Bronchial epithelial cell (primary cell): ENCODE measurements at places on chromosomes 1 and 21. TPM values are rescaled to one million over a fixed set of nuclear protein-coding genes. Genes with fewer than 3 reads are reported as not detected.

GRCh38 chr1:27335506-27336422 lies 6.1 kb upstream of the SYTL1 start:
- no peak for DNase-seq

LMNA gene
- total RNA-seq: 561 and 638 TPM in 2 replicates

PPM1J gene
- total RNA-seq: 4.0 and 4.5 TPM in 2 replicates

DMBX1 gene
- not detected in 2 replicates for total RNA-seq

GRCh38 chr1:178120088-178120487 lies 26.2 kb downstream of the RASAL2 start:
- no peak for DNase-seq

GRCh38 chr1:48263041-48263440 lies 40.5 kb downstream of the SLC5A9 start:
- DNase-seq: no peak

ADCY10 gene
- 0.26 TPM in 2 replicates for total RNA-seq

DNA sequence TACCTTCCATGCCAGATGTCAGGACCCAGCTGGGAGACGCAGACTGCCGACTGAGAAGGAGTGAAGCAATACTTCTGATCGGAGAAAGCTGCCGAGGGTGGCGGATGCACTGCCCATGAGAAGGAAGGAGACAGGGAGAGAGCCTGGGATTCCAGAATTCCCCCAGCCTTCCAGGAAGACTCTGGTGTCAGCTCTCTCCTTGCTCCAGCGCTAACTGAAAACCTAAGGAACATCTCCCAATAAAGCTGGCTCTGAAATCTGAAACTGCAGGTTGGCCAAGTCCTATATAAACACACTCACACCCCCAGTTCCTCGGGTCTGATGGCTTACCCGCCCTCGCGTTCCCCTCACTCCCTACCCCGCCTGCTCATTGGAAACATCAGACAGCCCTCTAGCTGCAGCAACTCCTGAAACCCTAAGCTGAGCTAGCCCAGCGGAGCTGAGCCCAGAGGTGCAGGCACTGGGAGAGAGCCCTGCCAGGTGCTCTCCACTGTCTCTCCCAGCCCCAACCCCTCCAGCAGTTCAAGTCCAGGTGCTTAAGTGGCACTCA lies 52.3 kb downstream of the PLEKHA6 start:
- no peak for DNase-seq

NPHS2 gene
- not detected in 2 replicates for total RNA-seq

- DNase-seq: no peak
These were observed 13.4 kb downstream of the SNAP47 start for GRCh38 chr1:227748496-227749182.

GRCh38 chr1:24705260-24706073 lies 39.8 kb upstream of the CLIC4 start:
- DNase-seq: peak; percentile 90

TRIM67 gene
- not detected in 2 replicates for total RNA-seq

GRCh38 chr1:45621895-45622523 lies 1.8 kb downstream of the CCDC17 start:
- no peak for DNase-seq

SLC1A7 gene
- total RNA-seq: not detected in 2 replicates

DNA sequence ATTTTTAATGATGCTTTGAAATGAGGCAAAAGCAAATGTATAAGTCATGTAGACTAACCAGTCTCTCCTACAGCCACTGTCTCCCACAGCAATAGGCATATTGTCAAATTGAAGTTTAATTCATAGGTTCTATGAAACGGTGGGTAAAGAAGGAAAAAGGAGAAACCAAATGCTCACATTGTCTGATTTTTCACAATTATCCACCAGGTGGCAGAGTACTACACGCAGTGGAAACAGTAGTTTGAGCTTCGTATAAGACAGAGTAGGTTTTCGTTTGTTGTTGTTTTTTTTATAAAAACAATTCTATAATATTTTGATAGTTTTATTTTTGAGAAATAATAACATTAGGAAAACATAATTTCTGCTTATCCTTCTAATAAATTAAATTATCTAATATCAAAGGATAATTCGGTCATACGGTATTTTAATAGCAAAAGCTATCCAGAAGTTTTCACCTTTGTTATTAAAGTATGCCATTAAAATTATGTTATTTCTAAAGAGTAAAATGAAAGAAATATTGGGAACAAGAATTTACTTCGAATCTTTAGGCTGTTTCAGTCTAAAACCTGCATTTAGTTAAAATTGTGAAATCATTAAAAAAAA lies 39.1 kb downstream of the TYW3 start:
- peak; percentile 48 for DNase-seq

DNA sequence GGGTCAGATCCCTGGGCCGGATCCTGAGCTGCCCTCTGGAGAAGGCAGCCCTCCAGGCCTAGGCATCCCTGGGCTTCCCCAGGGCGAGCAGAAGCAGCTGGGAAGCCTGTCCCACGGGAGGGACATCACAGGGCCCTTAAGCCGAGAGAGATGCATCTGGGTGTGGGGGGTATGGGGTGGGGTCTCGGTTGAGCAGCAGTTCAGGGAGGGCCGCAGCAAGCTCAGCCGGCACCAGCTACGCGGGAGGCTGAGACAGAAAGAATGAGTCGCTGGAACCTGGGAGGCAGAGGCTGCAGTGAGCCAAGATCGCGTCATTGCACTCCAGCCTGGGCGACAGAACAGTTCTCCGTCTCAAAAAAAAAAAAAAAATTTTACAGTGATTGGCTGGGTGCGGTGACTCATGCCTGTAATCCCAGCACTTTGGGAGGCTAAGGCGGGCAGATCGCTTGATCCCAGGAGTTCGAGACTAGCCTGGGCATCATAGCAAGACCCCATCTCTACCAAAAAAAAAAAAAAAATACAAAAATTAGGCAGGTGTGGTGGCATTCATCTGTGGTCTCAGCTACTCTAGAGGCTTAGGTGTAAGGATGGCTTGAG lies 37.7 kb downstream of the RRP1 start:
- peak; percentile 56 for DNase-seq

DNA sequence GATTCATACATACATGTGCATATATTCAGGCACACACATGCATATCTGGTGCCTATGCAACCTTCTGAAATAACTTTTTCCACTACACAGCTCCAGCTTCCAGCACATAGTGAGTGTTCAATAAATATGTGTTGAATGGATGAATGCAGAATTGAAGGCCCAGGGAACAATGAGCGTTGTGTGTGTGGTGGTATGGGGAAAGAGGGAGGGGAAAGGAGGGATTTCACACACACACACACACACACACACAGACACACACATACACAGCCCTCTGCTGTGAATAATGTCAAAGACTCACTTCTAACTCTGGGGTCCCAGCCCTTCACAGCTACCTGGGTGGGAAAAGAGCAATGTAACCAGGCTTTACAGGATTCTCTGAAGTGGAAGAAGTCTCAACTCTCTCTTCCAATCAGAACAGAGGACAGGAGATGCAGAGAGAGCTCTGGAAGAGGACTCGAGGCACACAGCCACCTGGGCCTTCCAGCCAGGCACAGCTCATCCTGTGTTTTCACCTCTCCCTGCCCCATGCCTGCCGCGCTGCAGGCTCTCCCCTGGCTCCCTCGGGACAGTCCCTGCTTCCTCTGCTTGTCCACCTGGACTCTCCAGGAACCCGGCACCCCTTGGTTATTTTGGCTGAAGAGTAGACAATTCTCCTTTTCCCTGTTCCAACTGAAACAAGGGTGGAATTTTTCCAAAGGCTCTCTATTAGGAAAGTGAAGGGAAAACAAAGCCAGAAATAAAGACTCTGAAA lies 5.4 kb upstream of the IGSF8 start:
- DNase-seq: no peak

EFNA1 gene
- total RNA-seq: 31.9 and 54.3 TPM in 2 replicates

GRCh38 chr21:45109831-45110492 lies 35.6 kb downstream of the ADARB1 start:
- no peak for DNase-seq

CD1B gene
- total RNA-seq: not detected in 2 replicates

DNA sequence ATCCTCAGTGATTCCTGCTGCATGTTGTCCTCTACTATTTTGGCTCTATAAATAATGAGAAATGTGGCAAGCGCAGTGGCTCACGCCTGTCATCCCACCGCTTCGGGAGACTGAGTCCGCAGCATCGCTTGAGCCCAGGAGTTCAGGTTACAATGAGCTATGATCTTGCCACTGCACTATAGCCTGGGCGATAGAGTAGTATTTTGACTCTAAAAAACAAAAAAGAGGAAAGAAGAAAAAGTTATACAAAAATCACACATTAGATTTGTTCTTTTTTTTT lies 756 bp upstream of the SLC25A44 start:
- DNase-seq: no peak

- no peak for DNase-seq
These were observed 22.5 kb upstream of the C1QA start for GRCh38 chr1:22613951-22614350.

- DNase-seq: no peak
These were observed 75.3 kb downstream of the HLX start for GRCh38 chr1:220954321-220955075.

- no peak for DNase-seq
These were observed 2.7 kb downstream of the TMEM200B start for GRCh38 chr1:29120947-29121485.

IFNLR1 gene
- 4.5 and 5.5 TPM in 2 replicates for total RNA-seq

EPHA8 gene
- not detected in 2 replicates for total RNA-seq

OVAAL gene
- not detected in 2 replicates for total RNA-seq

DNA sequence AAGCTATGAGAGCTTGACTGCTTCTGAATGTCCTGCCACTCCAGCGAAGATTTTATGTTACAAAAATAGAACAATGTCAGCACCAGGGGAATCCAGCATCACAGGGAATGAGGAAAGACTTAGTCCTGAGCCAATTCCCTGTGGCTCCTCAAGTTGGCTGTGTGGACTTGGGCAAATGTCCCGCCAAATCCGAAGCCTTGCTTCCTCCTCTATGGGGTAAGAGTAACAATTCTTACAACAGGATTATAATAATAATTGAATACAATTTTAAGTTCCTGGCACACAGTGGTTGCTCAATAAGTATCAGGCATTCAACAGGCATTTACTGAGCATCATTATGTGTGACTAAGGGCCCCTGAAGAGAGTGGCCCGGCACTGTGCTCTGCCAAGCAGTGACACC lies 44.4 kb downstream of the STPG1 start:
- DNase-seq: no peak

PDC gene
- not detected in 2 replicates for total RNA-seq

DNA sequence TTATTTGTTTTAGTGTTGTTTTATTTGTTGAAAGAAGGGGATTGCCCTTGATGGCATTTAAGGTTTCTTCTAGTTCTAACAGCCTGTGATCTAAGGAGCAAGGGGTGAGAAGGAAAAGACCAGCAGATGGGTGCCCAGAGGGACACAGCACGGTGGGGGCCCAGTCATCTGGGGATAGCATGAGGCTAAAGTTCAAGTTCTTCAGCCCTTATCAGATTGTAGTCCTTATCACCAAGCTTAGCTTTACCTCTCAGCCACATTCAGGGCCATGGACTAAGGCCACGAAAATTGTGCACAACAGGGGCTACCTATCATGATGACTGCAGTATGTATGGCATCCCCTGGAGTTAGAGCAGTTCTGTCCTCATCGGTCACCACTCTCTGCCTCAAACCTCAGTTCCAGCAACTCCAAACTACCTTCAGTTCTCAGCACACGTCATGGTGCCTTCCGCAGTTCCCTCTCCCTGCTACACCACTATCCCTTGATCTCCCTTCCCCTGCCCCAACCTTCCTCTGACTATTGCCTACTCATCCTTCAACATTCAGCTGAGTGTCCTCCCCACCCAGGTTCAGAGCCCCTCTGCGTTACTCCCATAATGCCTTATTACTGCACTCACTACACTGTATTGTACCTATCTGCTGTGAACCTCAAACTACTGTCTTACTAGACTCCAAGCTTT lies 36.4 kb downstream of the ATF3 start:
- no peak for DNase-seq

- DNase-seq: no peak
These were observed 63.2 kb upstream of the EFHD2 start for GRCh38 chr1:15346346-15347030.

CLK2 gene
- 19.7 and 23.4 TPM in 2 replicates for total RNA-seq

DNA sequence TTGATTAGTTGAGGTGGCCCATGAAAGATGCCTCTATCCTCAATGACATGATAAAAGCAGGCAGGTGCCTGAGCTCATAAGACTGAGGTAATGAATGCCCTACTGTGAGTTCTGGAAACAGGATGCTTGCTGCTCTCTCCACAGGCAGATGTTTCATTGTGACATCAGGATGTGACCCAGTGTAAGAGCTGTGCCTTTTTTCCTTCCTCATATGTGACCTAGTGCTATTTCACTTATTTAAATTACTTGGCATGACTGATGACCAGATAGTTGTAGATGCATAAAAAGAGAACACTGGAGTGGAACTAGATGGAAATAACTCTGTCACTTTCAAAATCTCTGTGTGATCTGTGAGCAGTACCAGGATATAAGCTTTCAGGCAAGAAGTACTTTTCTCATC lies 31.9 kb downstream of the KIF14 start:
- DNase-seq: no peak

DNA sequence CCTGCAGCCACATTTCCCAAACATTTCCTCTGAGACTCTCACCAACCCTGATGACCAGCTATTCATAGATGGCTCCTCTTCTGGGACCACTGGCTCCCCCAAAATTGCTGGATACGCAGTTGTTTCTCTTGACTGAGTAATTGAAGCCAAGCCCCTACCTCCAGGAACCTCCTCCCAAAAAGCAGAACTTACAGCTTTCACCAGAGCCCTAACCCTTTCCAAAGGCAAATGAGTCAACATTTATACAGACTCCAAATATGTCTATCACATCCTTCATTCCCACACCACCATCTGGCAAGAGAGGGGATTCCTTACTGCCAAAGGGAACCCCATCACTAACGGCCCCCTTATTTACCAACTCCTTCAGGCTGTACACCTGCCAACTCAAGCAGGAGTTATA lies 20.3 kb upstream of the CA6 start:
- no peak for DNase-seq

DNA sequence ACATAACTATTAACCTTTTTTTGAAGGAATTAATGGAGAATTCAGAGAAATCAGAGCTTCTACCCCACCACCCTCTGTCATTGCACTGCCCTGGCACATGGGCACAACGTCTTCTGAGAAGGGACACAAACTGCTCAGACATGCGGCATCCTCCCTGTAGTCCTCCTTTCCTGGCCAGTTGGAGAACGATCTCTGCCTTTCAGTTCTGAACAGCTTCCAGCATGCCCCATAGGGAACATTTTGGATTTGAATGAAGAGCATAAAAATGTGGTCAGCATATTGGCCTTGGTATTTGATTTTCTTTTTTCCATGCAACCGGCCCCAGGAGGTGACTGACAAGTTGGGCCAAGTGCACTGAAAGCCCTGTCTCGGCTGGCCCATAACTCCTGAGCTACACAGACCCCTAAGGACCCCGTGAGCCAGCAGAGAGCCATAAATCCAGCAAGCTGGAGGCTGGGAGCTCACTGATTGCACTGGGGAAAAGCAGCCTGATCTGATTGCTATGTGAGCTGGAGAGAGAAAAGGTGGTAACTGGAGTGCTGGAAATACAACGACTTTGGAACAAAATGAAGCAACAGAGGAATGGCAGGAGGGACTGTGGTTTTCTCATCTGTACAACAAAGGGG lies 10.9 kb upstream of the BLACAT1 start:
- no peak for DNase-seq

CA6 gene
- total RNA-seq: not detected in 2 replicates

FAAH gene
- 10.2 and 10.5 TPM in 2 replicates for total RNA-seq

- no peak for DNase-seq
These were observed 31.7 kb downstream of the A3GALT2 start for GRCh38 chr1:33288976-33289857.

PDPN gene
- total RNA-seq: 3.2 and 3.5 TPM in 2 replicates

GRCh38 chr1:59005491-59006288 lies 221.8 kb upstream of the JUN start:
- DNase-seq: no peak

GRCh38 chr1:178263341-178263740 lies 169.4 kb downstream of the RASAL2 start:
- DNase-seq: no peak

- no peak for DNase-seq
These were observed 13.1 kb downstream of the SDC3 start for GRCh38 chr1:30895382-30895943.
